ENCODE measurements at places on chromosomes 2 and 18.

DNA sequence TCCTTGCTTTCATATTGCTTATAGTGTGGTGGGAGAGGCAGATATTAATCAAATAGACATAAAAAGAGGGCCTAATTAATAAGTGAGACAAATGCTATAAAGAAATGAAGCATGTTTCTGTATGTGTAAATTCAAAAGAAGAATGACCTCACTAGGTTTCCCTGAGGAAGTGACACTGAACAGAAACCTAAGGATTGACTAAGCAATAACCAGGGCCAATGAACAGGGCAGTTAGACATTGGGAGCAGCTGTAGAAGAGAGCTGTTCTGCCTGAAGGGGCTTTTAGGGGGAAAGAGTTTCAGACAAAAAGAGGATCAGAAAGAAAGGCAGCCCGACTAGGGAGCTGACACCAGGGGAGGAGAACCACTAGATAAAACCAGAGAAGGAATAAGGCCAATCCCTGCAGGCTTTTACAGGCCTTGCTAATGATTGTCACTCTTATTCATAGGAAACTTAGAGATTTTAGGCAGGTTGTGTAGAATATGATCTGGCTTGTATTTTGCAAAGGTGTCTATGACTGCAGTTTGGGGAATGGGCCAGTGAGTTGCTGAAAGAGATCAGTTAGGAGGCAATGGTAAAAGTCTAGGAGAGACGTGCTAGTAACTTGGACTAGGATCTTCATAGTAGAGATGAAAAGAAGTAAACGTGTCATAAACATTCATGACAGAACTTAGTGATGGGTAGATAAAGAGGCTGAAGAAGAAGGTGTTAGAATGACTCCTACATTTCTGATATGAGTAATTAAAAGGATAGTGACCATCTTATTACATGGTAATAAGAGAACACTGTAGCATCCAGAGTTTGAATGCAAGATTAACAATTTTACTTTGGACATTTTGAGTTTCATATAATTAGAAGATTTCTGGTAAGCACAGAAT is 26.8 kb upstream of the NABP1 start:
- no peak for DNase-seq

DNA sequence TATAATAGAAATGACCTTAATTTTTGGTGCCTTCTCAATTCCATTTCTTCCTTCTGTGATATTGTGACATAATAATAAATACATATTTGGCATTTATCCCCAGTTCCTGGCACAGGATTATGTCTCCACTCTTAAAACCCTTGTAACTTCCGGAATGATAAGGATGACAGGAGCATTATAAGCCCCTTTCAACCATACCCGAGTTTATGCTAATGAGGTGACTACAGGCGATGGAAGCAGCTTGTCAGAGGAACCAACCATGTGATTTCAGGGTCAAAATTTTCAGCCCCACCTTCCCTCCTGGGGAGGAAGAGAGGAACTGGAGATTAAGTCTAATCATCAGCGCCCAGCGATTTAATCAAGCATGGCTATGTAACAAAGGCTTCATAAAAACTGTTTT is 528.5 kb upstream of the CRIM1 start:
- no peak for DNase-seq

- no peak for DNase-seq
These were observed 56.0 kb upstream of the LRPPRC start for GRCh38 chr2:44051593-44052347.

GRCh38 chr2:231467016-231467545 is 2.8 kb upstream of the NCL start:
- no peak for DNase-seq

GRCh38 chr2:19312949-19313348 is 45.5 kb downstream of the OSR1 start:
- DNase-seq: no peak

GRCh38 chr18:60202708-60203107 is 169.9 kb downstream of the MC4R start:
- DNase-seq: no peak

- no peak for DNase-seq
These were observed 53.3 kb upstream of the CCDC195 start for GRCh38 chr2:224769489-224769888.

- DNase-seq: no peak
These were observed 30.6 kb upstream of the SH3RF3 start for GRCh38 chr2:109098251-109098920.

DNA sequence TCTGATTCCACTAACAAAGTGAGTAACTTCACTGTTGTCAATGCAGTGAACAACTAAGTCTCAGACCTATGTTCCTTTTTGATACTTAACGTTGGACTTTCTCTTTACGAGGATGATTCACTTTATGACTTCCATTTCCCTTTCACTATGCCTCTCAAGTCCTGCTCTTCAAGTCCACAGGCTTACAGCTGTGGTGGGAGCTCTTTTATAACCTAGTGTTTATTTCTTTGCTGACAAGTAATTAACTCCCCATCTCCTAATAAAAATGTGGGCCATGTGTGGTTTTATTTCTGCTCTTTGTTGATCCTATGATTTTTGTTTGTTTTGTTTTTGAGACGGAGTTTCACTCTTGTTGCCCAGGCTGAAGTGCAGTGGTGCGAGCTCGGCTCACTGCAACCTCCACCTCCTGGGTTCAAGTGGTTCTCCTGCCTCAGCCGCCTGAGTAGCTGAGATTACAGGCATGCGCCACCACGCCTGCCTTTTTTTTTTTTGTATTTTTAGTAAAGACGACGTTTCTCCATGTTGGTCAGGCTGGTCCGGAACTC is 142.1 kb downstream of the USP34 start:
- no peak for DNase-seq

DNA sequence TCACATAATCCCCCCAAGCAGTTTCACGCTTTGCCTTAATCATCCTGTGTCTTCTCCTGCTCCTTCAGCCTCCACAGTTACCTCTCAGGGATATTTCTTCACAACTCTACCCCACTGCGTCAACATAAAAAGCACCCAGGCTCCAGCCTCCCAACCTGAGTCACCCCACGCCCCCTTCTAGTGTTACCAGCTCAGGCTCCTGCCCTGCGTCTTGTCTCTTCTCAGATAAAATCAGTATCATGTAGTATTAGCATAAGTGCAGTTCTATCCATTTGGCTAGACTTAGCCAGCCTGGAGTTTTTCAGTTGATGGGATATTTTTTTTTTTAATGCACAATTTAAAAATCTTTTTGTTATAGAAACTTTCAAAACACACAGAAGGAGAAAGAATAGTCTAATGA is 9.6 kb upstream of the PELI1 start:
- no peak for DNase-seq

DNA sequence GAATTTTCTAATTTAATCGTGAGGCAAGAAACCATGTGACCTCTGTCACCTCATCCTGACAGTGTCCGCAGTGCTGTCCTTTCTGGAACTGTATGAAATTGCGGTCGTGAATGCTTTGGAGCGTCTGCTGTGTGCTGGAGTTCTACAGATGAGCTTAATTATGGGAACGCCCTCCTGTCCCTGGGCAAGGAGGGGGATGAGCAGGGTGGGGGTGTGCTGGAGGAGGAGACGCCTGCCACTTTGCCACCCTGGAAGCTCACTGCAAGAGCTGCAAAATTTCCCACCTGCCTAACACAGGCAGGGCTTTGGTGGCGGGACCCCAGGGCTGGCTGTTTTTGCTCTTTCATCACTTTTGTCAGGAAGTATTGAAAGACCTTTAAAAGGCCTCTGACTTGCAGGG is 6.5 kb downstream of the LPIN1 start:
- DNase-seq: no peak

GRCh38 chr2:187686416-187687024 is 132.3 kb upstream of the TFPI start:
- DNase-seq: no peak

- DNase-seq: no peak
These were observed 66.7 kb downstream of the SKA1 start for GRCh38 chr18:50441501-50441900.

DNA sequence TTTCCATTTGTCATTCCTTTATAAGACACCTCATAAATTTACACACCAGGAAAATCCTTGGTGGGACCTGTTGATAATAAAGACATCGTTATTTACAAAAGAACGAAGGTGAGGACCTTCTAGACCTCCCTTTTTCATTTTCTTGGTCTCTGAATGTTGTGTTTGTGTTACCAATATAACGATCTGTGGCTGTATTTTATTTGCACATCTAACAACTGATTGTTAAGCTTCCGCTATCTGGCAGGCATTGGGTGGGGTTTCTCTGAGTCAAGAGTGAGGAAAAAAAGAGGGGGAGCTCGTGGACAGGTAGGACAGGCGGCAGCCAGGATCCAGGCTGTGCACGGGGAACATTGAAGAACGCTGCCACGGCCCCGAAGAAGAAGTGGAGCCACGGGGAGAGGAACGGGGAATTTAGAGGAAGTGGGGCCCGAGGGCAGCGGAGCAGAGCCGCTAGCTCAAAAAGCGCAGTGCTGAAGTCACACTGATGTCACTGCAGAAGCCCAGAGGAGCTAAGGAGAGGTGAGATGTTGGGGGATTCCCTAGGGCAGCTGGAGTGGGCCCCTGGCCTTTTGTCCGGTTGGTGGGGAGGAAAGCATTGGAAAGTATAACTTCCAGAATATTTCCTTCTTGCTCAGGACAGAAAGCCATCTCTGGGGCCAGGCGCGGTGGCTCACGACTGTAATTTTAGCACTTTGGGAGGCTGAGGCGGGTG is 20.9 kb upstream of the DNMT3A start:
- peak; percentile 14 for DNase-seq

DNA sequence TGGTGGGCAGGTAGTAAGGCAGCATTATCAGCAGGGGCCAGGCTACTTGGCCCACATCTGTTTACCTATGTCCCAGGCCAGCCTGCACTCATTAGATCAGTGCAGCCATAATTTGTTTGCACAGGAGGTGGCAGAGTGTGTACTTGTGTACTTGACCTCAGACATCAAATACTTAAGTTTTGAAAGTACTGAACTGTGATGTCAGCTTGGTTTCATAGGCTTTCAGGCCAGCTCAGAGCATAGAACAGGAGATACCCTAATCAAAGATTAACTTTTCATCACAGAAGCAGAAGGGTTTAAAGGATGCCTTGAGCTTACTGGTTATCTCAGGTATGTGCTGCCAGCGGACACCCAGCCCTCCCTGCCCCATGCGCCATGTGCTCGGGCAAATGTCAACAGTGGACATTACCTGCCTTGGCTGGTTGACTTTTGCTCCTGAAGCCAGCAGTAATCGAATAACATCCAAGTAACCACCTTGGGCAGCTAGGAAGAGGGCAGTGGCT is 33.2 kb downstream of the ANKRD29 start:
- DNase-seq: no peak

- no peak for DNase-seq
These were observed 4.2 kb upstream of the ALPP start for GRCh38 chr2:232374356-232374755.

- DNase-seq: no peak
These were observed 3.4 kb downstream of the MAP4K3 start for GRCh38 chr2:39433586-39434195.

GRCh38 chr2:204261846-204262245 is 283.4 kb upstream of the PARD3B start:
- no peak for DNase-seq

DNA sequence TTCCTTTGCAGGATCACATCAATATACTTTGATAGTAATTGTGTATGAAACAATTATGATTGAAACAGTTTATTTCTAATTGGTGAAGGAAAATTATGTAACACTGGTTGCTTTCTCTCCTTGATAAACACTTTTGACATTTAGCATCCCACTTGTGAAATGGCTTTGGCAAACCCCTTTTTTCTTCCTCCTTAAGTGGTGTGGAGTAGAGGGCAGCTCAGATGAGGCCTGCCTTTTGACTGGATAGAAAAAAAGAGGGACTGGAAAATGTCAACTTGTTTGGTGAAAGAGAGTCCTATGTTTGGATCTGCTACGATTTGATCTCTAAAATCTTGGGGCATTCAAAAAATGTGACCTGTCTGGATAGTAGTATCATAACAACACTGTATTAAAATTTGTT is 318.3 kb downstream of the MEIS1 start:
- DNase-seq: no peak

- DNase-seq: no peak
These were observed 237.3 kb downstream of the LTBP1 start for GRCh38 chr2:33184041-33184440.

DNA sequence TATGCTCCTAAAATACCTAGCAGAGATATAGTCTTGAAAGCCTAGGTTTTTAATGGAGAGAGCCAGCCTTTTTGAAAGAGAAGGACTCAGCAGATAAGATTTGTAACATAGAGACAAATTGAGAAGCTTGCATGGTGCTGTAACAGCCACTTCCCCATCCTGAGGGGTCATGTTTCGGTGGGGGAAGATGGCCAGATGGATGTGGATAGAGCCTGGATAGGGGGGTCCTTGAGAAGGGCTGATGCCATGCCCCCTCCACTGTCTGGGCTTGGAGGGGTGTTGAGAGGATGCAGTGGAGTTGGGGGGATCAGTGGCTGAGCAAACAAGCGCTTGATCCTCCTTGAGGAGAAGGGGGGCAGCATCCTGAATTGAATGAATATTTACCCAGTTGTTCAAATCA is 178.0 kb upstream of the HS6ST1 start:
- DNase-seq: no peak

DNA sequence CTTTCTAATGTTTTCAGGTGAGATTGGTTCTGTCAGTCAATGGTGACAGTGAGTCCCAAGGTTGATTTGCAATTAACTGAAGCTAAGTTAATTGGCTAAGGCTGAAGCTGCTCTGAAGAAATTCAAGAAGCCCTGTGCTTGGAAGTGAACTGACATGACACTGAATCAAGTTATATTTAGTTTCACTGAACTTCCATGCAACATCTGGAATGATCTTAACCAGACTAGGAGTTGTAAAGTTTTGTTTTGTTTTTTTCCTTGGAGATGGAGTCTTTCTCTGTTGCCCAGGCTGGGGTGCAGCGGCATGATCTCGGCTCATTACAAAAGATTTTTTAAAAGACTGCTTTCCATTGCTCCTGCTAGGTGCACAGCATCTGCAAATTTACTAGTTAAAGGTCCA is 11.4 kb downstream of the SERPINB5 start:
- no peak for DNase-seq

GRCh38 chr2:181774685-181775084 is 94.4 kb upstream of the NEUROD1 start:
- no peak for DNase-seq

DNA sequence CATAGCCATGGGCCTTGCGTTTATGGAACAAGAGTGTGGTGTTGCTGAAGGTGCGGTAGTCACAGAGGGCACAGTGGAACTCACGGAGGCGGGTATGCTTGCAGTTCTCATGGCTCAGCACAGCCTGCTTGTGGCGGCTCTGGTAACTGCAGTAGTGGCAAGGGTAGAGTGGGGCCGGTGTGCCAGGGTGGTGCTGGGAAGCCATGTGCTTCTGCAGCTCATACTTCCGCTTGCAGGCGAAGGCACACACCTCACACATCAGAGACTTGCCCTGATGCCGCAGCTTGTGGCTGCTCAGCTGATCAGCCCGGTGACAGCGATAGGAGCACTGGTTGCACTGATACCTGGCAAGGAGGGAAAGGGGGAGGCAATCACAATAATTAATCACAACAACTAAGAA is 14.7 kb downstream of the ZNF142 start:
- no peak for DNase-seq

- DNase-seq: no peak
These were observed 2.2 kb downstream of the TGIF1 start for GRCh38 chr18:3451989-3452749.

DNA sequence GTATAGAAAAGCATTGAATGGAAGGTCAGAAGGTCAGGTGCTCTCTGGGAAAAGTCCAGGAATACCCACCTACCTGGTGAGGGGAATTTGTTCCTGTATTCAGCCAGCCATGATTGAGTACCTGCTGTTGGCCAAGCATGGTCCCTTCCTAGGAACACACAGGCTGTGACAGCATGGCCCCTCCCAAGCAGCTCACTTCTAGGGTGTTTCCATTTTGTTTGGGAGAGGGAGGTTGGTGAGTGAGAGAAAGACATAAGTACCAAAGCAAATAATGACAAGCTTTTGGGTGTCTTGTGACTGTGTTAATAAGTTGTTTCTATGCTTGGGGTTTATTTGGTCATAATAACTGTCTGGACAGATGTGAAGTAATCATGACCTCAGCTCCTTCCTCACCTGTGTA is 46.3 kb downstream of the CABLES1 start:
- DNase-seq: no peak

All from stimulated activated CD8-positive, alpha-beta memory T cell treated with anti-CD3 and anti-CD28 coated beads, Interleukin-15, amount 100 ng/mL, for 1 hour (primary cell).